ENCODE measurements at places on chromosomes 3 and 15.

- DNase-seq = no peak
Observed at GRCh38 chr3:145942052-145942451, 218.9 kb downstream of the PLOD2 start.

GRCh38 chr3:64922213-64922612 lies 234.4 kb upstream of the ADAMTS9 start:
- no peak for DNase-seq

- DNase-seq = no peak
Observed at GRCh38 chr3:88528494-88528893, 378.7 kb downstream of the C3orf38 start.

DNA sequence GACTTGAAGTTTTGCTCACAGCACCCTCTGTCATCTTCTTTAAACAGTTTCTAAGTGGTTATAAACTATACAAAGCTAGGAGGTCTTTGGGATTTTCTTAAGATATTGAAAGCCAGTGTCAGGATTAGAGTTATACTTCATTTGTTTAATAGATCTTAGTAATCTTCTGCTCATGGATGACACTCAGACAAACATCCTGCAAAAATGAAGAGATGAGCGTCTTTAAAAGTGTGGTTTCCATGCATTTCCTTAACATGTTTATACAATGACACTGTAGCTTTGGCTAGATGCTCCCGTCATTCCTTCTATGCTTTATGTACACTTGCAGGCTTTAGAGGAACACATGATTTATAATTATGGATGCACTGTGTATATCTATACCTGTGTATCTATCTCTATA lies 182.2 kb downstream of the NAALADL2 start:
- no peak for DNase-seq

DNA sequence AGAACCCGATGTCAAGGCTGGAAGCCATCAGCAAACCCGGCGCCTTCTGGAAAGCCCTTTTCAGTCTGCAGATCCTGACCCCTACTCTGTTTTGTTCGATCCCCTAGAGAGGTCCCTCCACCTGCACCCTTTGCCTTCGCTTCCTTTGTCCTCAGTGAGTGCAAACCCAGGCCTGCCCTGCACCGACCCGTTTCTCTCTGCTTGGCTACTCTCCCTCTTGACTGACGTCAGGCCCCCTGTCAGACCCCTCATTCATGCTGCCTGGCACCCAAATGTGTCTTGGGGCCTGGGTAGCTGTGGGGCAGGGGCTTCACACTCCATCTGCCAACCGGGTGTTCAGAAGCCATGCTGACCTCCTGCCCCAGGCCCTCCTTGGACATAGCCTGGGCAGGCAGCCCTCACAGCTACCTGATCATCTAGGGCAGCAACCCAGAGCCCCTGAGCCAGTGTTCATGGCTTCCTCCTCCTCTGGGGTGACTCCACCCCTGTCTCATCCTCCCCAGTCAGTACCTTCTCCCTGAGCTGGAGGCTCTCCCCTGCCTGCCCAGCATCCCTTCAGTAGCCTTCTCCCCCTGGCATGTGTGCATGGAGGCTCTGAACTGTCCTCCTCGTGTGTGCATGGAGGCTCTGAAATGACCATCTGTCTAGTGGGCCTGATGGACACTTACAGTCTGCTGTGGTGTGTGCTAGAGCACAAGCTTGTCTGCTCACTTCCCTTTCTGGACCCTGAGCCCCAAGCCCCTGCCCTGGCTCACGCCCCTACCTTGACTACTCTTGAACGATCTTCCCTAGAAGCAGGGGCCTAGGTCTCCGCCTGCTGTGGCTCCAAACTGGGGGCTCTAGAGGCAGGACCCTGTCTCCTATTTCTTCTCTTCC lies 69.4 kb downstream of the EXOG start:
- DNase-seq = no peak

DNA sequence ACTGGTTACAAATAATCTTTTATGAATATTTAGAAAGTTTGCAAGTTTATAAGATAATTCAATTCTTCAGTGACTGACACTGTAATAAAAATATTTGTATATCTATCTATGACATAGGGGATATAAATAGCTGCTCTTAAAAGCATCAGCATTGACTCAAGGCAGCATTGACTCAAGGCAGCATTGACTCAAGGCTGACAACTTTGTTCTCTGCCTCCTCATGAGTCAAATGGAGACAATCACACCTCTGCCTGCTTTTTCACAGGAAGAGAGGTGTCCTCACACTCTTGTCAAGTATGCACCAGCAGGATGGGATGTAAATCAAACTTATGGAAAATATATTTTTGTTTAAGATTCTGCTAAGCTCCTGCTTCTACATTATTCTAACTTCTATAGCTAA lies 1173.1 kb downstream of the NSUN3 start:
- DNase-seq = no peak

GRCh38 chr3:148265841-148266240 lies 431.9 kb upstream of the AGTR1 start:
- DNase-seq = no peak

- no peak for DNase-seq
Observed at GRCh38 chr3:89314454-89315098, 207.2 kb downstream of the EPHA3 start.

- DNase-seq = no peak
Observed at GRCh38 chr15:80317389-80318182, 65.6 kb upstream of the CTXND1 start.

GRCh38 chr3:124846189-124846588 lies 41.0 kb downstream of the ITGB5 start:
- no peak for DNase-seq

- DNase-seq = no peak
Observed at GRCh38 chr3:60729056-60729455, 522.2 kb downstream of the FHIT start.

DNA sequence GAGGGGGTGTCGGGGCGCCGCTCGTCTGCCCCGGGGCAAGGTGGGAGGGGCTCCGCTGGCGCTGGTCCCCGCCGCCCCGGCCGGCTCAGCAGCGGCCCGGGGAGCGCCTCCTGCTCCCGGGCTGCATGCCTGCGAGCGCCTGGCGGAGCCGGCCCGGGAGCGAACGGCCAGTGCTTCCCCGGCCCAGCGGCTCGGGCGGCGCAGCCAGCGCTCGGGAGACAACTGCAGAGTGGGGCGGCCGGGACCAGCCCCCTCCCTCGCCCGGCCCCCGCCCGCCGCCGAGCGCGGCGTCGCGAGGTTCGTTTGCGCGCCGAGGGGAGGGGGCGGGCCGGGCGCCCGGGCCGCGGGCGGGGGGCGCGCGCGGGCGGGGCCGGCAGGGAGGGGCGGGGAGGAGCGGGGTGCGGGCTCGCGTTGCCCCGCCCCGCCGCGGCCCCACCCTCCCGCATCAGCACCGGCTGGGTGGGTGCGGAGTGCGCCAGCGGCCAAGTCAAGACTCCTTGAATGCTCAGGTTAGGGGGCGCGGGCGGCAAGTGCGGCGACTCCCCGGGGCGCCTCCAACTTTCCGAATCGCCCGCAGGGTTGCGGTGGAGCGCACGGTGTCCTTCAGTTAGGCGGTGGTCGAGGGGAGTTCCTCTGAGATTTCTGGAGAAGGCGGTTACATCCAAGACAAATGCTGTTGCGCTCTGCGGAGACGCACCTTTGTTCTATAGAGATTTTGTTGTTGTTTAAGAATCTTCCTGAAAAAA lies at the start of gene RGMA:
TSS of gene RGMA (minus strand) at position 231 of the 746 bp plus-strand sequence. CDS start 279 bp downstream, outside the sequence.
- no peak for DNase-seq

- DNase-seq = no peak
Observed at GRCh38 chr15:28885630-28886430, at the start of gene APBA2. Gene APBA2 (plus strand): TSS chr15:28885974. CDS start chr15:29053885, 167,911 bp downstream.

DNA sequence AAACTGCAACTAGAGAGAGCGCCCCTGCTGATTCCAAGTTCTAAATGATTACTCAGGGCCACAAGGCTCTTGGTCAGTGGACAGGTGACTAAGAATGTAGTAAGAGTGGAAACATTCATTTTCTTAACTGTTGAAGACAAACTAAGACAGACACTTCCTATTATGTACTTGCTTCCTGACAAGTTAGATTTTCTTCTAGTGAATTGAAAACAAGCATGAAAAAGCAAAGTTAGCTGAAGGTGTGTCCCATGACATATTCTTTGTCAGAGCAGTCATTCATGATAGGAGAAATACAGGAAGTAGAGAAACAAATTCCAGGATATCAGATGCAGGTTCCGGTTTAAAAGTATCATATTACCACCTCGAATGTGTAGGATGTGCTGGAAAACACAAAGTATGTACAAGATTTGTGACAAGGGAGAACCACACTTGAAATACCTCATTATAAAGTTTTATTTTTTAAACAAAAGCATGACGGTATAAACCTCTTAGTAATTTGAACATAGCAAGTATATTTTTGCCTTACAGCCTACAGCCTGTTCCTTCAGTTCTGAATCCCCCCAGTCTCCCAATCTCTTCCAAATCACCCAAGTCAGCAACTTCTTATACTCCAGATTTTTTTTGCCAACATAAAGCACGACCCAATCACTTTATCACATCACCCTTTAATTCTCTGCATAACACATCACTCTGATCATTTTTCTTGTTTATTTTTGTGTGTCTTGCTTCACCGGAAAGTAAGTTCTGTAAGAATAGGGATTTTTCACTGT lies 6.2 kb downstream of the TSPAN3 start:
- DNase-seq = no peak

DNA sequence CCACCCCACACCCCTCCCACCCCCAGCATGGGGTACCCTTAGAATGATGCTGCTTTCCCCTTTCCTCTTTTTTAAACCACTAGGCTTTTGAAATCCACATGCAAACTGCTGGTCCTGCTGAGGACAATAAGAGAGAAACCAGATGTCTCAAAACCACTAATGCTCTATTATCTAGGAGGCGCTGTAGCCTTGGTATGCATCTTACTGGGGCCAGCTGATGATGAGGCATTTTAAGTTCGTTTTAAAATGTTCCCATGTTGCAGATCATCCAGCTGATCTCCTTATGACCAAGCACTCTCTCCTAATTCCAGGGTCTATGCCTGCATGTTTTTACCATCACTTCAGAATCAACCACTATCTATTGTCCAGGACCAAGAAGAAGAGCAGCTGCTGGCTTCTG lies 1.3 kb downstream of the NME9 start:
- DNase-seq = no peak

- DNase-seq = no peak
Observed at GRCh38 chr15:41940441-41940857, 31.9 kb downstream of the EHD4 start.

DNA sequence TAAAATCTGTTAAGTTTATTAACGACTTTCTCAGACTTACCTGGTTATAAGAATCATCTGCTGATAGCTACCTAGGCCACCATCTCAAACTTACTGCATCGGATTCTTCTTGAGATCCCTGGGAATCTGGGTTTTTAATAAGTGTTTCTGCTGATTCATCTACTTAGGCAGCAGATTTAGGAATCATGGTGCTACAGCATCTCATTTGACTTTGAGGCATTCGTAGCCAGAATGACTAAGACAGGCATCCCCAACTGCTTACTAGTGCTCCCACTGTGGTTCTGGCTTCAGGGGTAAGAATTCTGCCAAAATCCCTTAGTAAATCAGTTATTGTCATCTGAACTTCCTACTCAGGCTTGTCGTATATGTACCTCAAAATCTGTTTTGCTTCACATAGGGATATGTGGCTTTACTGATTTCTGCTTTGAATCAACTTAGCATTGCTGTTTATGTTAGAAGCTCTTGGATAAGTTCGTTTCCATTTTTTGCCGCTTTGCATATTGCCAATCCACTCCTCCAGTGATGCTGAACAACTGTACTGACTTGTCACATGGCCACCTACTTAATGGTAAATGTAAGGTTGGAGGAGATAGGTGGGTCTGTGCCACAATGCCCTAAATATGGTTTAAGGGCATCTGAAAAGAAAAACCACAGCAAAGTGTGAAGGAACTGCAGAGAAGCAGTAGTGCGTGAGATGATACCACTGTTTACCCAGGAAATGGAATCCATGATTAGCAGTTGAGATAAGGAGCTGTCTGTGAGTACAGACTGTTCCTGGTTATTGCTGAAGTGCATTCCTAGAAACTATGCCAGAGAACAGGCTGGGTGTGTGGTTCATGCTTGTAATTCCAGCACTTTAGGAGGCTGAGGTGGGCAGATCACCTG lies 60.3 kb downstream of the MAP6D1 start:
- DNase-seq = no peak

- DNase-seq = no peak
Observed at GRCh38 chr3:63814237-63814636, 4.9 kb upstream of the C3orf49 start.

GRCh38 chr3:187753516-187753915 lies 8.2 kb upstream of the BCL6 start:
- no peak for DNase-seq

GRCh38 chr3:151875759-151876158 lies 2.3 kb downstream of the SUCNR1 start:
- DNase-seq = no peak

- no peak for DNase-seq
Observed at GRCh38 chr3:48194446-48195071, 6.3 kb upstream of the CDC25A start.

GRCh38 chr3:8768364-8769087 lies 887 bp downstream of the OXTR start:
- DNase-seq = no peak

- DNase-seq = no peak
Observed at GRCh38 chr15:83199288-83199687, 8.3 kb downstream of the HDGFL3 start.

DNA sequence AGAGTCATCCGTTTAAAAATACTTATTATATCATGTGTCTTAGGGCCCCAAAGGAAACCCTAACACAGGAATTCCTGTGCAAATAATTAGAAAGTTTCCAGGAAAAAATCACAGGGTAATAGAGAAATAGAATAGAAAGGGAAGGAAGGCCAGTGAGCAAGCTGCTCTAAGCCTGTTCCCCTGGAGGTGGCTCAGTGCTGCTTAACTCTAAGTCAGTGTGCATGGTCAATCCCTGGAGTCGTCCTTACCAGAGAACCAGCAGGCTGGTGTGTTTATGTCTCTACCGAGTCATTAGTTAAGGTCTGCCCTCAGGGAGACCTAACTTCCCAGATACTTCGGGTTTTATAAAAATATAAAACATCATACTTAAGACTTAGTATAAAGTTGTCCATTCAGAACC lies 21.0 kb upstream of the MCF2L2 start:
- no peak for DNase-seq

DNA sequence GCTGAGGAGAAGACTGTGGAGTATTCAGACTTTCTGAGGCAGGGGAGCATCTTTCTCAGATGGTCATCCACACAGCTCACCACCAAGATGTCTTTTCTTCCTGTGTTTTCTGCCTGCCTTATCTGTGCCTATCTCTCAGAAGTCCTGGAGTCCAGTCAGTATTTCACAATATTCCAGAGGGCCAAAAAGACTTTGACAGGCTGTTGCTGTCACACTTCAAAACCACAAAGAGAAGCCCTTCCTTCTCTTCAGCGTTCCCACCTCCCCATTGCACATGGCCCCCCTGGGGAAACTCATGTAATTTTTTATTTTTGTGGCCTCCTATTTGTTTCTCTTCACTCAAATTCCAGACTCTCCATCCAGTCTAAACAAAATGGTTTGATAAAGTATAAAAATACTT lies 585.2 kb downstream of the EPHA3 start:
- DNase-seq = no peak

GRCh38 chr3:179045719-179046402 lies 25.7 kb downstream of the ZMAT3 start:
- no peak for DNase-seq

DNA sequence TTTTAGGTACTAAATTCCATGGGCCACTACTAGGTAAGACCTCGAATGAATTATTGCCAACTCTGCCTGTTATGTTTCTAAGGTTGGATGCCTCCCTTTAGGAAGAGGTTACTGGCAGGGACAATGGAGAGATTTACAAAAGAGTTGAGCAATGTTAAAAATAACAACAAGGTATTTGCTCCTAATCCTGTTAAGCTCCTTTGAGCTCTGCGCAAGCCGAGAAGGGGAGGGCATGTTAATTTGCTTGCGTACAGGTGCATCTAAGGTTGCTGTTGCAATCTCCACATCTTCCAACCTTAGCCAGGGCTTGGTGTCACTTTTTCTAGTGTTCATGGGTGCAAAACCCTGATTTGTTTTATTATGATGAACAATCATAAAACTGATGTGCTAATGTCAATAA lies 161.5 kb upstream of the TPM1 start:
- no peak for DNase-seq

All from stimulated activated CD8-positive, alpha-beta memory T cell treated with anti-CD3 and anti-CD28 coated beads, Interleukin-12 subunit alpha, Interleukin-12 subunit beta, amount 100 ng/mL, for 1 hour (primary cell).